Thoracic aorta (tissue), 2 donors: ENCODE measurements at places on chromosomes 2 and 18.

GRCh38 chr2:176158855-176159662, 2.0 kb downstream of the HOXD3 start:
- no peak for DNase-seq

- DNase-seq, result no peak
Measured at GRCh38 chr18:21897811-21898210, 157.2 kb downstream of the MIB1 start.

GRCh38 chr2:95240091-95240490, 32.8 kb downstream of the ZNF892 start:
- DNase-seq, result no peak

DNA sequence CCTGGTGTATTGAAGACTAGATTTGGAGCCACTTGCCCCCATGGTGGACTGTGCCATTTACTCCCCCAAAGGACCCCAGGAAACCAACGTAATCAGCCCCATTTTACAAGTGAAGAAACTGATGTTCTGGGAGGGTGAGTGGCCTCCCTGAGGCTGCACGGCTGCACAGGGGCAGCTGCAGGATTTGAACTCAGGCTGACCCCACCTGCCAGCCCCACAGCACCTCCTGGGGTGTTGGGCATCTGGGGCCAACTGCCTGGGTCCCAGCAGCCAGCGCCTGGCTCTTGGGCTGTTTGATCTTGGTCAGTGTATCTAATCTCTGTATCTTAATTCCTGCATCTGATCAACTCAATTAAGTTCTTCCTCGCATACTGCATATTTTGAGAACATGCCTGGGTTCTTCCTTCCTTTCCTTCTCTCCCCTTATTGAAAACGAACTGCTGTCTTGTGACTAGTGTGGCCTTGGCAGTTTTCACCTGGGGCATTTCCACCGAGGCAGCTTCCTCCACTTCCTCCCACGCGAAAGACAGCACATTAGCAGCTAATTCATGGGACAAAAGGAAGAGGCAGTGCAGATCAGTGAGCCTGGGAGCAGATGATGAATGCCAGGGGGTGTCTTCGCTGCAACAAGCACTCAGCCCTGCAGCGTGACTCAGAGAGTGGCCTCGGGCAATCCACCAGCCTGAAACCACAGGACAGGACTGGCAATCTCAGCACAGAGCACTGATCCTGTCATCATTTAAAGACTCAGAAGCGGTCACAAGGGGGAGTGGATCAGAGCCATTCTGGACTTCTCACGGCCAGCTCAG, 184.1 kb upstream of the RAB12 start:
- no peak for DNase-seq

DNA sequence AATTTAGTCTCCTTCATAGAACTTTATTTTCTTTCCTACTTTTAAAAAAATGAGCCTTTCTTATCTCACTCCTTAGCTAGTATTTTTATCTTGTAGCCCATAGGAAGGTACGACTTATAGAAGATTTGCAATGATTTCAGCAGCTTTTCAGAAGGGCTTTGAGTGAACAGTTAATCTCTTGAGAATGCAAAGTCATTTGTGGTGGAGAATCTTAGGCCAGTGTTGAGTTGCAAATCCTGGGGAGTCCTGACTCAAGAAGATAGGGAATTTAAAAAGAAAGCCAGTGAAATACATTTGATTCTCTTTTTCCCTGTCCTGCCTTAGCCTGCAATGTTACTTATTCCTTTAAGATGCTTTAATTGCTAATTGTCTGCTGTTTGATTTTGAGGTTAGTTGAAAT, 33.6 kb downstream of the LYPD6 start:
- no peak for DNase-seq

DNA sequence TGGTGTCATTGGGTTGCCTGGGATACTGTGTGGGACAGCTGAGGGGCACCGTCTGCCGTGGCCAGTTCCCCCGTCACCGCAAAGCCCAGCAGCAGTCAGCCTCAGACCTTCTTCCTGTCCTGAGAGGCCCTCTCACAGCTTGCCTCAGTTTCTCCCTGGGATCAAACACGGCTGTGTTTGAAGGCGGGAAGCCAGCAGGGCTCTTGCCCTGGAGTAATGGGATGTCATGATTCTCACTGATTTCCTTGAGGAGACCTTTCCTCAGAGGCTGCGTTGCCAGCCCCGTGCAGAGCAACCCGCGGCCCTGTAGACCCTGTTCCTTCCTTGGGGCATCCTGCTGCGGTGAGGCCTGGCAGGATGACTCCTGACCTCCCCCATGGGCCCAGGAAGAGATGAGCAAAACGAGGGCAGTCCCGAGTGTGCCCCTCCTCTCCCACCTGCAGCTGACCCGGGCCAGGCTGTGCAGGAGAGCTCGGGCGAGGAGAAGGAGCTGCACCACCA, 13.9 kb upstream of the NFATC1 start:
- no peak for DNase-seq

DNA sequence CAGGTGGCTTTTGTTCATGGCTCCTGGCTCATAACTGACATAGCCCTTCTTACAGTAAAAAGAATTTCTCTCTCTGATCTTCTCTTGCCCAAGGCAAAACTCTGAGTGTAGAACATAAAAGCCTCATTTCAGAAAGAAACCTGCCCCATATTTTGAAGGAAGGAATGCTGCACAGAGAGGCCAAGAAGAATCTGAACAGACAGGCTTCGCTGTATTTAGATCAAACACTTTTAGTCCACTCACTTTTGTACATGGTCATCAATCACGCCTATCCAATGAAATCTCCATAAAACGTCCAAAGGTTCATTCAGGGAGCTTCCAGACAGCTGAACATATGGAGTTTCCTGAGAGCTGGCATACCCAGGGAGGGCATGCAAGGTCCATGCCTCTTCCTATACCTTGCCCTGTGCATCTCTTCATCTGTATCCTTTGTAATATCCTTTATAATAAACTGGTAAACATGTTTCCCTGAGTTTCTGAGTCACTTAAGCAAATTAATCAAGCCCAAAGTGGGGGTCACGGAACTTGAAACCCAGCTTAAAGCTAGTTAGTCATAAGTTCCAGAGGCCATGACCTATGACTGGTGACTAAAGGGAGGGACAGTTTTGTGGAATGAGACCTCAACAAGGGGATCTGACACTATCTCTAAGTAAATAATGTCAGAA, 62.5 kb upstream of the TMEM247 start:
- no peak for DNase-seq

- DNase-seq, result no peak
Measured at GRCh38 chr2:196201229-196202009, 30.0 kb upstream of the STK17B start.

DNA sequence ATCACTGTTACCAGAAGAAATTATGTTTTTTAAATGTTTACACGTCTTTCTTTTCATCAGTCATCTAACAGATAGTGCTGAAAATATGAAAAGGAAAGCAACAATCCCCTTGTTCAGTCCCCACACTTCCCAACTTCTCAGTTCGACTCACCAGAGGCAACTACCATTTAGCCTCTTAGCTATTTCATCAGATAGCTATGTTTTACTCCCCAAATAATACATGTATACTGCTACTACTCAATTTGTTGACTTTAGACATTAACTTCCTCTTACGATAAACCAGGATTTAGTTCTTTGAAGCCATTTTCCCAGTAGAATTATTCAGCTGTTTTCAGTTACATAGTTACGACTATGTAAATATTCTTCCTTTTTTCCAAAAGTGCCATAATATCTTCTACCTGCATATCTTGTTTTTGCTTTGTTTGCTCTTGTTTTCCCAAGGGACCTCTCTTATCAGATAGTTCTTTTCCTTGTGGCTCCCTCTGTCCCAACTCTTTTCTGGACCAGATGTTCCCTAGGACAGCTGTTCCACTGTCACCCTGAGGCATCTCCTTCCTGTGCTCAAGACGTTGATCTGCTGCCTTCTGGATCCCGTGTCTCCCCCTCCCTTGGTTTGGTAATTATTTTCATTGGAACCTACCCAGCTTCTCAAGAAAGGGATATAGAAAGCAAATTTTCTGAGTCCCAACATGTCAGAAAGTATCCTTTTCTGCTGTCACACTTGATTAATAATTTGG, 289.3 kb upstream of the TANK start:
- DNase-seq, result no peak

DNA sequence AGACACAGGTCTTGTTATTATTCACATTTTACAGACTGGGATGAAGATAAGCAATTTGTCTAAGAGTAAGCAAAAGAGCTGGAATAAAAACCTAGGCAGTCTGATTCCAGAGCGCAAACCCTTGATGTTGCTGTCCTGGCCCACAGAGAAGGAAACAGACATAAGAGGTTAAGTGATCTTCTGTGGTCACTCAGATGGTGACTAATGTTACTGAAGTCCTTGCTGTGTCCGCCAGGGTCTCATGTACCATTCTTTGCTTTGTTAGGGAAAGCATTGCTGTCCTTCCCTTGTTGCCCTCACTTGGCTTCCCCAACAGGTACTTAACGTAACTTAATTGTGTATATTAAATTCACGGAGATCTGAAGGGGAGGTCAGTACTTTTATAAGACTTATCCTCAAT, 14.9 kb upstream of the FAP start:
- DNase-seq, result no peak

DNA sequence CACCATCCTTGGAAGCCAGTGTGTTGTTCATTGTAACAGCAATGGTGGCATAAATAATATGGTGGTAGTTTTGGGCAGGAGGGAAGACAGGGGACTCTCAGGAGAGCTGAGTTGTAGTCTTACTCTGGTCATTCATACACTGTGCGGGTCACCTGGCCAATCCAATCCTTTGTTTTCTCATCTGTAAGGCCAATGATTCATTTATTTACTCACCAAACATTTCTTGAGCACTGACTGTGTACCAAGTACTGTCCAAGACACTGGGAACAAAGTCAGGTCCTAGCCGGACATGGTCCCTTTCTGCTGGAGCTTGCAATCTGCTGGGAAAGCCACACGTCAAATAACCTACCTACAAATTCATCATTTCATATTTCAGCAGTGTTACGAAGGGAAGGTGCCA, 302.7 kb downstream of the CYP26B1 start:
- no peak for DNase-seq

DNA sequence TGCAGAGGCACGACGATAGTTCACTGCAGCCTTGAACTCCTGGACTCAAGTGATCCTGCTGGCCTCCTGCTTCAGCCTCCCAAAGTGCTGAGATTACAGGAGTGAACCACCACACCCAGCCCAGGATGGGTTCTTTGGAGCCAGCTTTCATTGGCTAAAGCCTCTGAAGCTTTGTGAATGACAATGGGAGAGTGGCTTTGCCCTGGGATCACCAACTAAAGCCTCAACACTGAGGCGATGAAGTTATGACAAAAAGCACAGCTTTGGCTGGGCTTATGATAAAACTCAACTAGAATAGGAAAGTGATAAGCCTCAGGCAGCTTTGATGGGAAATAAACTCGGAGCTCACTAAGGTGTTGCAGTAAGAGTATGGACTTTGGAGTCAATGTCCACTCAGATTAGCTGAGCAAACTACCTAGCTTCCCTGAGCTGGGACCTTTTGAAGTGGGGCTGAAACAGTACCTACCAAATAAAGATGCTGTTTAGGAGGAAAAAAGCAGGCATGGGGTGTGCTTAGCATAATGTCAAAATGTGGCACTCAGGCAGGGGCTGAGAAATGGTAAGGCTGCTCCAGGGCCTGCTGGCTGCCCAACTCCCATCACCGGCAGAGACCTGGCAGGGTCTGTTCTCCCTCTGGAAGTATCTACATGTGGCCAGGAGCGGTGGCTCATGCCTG, 4.3 kb downstream of the TMEM127 start:
- no peak for DNase-seq

DNA sequence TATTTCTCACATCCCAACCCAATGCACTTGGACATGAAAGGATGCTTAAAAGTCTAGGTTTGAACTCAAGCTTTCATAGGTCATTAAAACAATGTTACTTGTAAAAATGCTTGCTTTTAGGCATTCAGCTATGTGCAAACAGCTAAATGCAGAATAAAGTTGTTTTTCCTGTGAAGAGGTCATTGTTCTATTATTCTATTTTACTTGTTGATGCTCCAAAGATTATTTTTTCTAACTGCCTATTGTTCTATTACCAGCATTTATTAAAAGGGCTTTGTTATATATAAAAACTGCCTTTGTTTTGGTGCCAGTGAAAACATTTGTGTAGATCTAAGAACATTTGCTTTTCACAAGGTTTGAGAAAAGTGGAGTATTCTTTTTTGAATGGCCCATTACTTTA, 49.4 kb downstream of the TMEM178A start:
- DNase-seq, result no peak
